ENCODE measurements at places on chromosomes 7 and 10. TPM values are rescaled to one million over a fixed set of nuclear protein-coding genes. Genes with fewer than 3 reads are reported as not detected.

Gene SEC61G
- total RNA-seq, result 736 TPM

Gene TSPAN33
- 0.15 TPM for total RNA-seq

Gene CUZD1
- 0.58 TPM for total RNA-seq

Gene CASD1
- total RNA-seq, result 14.3 TPM

Gene MYOZ1
- 0.33 TPM for total RNA-seq

Gene ASB4
- not detected for total RNA-seq

Gene VPS50
- total RNA-seq, result 33.1 TPM

Gene SH2D4B
- not detected for total RNA-seq

Gene EPHB4
- total RNA-seq, result 64.2 TPM

Gene APBB1IP
- total RNA-seq, result 6.3 TPM

Gene EN2
- total RNA-seq, result not detected

Gene OR6B1
- total RNA-seq, result not detected

Gene SPDYE5
- total RNA-seq, result not detected

Gene NEUROG3
- total RNA-seq, result not detected
